ENCODE measurements at places on chromosomes 11 and 22.

DNA sequence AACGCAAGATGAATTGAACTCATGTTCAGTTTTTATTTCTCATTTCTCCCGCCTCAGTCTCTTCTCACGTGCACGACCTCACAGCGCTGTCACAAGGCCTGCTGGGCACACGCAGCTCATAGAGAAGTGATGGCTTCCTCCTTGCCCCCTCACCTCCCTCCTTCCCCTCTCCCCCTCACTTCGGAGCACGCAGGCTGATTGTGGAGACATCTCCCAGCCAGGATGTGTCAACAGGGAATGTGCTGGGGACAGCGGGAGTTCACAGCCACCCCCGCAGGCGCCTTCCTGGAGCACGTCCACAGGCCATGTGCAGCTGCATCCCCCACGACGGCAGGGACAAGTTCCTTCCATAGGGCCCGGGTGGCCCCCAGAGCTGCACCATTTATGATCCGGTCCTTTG is 29.1 kb upstream of the KRTAP5-6 start:
- no peak for DNase-seq

DNA sequence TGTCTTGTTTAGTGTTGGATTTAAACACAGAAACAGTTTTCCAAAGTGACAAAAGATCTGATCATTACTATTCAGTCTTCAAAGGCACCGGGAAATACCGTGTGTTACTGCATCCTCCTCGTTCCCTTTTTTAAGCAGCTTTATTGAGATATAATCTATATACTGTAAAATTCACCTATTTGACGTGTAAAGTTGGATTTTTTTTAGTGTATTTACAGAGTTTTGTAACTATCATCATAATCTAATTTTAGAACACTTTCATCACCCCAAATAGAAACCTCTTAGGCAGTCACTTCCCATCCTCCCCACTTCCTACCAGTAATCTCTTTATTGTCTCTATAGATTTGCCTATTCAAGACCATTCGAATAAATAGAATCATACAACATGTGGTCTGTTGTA is 1.4 kb downstream of the ANO5 start:
- no peak for DNase-seq

DNA sequence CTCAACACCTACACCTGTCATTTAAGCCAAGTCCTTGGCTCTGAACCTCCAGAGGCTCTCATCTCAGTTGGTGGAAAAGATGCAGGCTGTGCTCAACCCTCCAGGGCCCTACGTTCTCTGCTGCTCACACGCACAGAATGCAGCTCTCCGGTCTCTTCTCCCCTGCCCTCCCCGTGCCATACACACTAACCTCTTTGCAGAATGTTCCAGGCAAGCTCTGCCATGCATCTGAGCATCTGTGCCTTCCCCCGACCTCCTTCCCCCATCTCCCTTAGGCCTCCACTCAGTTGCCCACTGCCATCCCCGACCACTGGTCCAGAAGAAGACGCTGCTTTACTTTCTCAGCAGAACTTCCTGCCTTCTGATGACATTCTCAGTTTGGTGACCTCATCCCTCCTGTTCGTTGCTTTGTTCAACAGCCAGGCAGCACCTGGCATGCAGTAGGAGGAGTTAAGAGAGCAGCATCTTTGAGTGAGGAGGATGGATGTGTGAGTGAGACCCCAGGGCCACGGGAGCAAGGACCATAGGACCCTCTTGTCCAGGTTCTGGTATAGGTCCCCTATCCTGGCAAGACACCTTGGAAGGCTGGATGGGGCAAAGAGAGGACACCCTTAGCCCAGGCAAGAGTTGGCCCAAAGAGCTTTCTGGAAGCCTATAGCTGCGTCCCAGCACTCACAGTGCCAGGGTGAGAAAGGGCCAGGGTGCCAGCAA is 598.0 kb downstream of the BRD1 start:
- no peak for DNase-seq

- no peak for DNase-seq
These were observed 72.6 kb upstream of the GRAMD1B start for GRCh38 chr11:123357353-123357989.

DNA sequence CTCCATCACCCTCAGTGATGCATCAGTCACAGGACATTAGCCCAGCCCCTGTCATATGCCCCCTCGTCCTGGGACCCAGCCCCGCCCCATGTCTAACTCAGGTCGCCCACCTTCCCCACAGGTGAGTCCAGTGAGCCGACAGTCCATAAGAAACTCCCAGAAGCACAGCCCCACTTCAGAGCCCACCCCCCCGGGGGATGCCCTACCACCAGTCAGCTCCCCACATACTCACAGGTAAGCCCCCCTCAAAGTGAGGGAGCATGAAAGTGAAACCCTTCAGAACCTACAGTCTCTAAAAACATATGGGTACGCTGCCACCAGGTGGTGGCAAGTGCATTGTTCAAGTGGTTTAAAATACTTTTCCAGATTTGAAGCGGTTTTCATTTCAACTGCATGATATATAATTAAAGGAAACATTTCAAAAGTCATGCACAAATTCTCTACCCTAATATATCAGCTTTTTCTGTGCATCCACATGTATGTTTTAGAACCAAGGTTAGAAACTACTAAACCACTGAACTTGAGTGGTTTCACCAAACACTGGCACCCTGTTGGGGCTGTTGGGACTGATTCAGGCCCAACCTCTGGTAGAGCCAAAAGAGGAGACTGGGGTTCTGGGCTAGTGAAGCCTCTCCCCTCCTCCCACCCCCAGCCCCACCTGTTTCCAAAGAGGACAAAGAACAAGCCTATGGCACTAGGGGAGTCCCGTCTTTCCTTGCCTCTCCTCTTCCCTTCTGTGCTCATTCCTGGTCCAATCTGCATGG is 17.3 kb downstream of the EPS8L2 start:
- DNase-seq, result no peak

DNA sequence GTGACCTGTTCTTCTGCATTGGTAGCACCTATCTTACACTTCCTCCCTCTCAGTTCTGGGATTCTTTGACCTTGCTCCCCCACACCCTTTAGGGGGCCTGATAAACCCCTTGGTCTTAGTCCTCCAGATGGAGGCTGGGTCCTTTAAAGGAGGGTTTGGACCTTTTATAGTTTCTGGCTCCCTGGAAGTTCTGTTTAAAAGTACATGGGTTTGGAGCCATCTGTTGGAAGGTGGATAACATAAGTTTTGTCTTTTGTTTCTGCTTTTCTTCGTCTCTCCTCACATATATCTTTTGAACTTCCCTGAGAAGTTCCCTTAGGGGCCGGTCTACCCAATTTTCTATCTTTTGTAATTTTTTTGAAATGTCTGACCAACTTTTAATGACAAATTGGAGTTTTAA is 17.9 kb upstream of the HYLS1 start:
- no peak for DNase-seq

GRCh38 chr11:125176866-125177265 is 12.3 kb downstream of the PKNOX2 start:
- DNase-seq, result no peak

- no peak for DNase-seq
These were observed 12.0 kb upstream of the CAT start for GRCh38 chr11:34426766-34427185.

- DNase-seq, result peak; percentile 65
These were observed 728 bp downstream of the FANCF start for GRCh38 chr11:22624742-22625447.

DNA sequence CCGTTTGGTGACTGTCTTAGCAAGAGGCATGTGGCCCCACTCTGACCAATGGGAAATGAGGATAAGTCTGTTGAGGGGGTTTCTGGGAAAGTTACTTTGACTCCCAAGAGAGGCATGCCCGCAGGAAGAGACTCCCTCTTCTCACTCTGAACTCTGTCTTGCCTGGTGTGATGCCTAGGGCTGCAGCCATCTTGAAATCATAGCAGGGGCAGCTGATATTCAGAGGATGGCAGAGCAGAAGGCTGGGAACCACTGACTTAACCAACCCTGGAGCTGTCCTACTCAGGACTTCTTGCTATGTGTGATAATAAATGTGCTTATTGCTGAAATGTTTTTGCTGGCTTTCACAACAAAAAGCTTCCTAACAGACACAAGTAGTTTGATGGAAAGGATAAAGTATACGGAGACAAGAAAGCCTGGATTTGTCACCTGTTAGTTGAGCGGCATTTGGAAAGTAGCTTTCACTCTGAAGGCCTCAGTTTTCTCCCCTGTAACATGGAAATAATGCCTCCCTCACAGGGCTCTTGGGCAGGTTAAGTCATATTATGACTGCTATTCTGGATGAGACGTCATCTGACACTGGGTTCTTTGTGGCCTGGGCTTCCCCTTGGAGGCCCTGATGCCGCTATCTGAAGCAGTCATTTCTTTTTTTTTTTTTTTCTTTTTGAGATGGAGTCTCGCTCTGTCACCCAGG is 128.5 kb downstream of the CEP164 start:
- DNase-seq, result no peak

DNA sequence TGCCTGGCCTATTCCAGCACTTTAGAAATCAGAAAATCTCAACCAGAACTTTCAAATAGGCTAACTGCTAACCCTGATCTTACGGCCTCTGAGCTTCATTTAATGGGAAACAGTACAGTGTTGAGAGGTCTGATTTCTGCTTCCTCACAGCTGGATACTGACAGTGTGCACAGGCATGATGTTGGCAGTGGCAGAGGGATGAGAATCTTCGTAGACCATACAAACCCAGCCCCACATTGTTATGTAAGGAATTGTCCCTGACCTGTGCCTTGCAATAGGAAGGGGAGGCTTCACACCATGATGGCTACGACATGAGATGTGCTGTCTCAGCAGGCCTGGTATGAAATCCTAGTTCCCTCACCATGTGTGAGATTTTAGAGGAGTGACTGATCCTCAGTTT is 49.0 kb downstream of the CD44 start:
- DNase-seq, result no peak

DNA sequence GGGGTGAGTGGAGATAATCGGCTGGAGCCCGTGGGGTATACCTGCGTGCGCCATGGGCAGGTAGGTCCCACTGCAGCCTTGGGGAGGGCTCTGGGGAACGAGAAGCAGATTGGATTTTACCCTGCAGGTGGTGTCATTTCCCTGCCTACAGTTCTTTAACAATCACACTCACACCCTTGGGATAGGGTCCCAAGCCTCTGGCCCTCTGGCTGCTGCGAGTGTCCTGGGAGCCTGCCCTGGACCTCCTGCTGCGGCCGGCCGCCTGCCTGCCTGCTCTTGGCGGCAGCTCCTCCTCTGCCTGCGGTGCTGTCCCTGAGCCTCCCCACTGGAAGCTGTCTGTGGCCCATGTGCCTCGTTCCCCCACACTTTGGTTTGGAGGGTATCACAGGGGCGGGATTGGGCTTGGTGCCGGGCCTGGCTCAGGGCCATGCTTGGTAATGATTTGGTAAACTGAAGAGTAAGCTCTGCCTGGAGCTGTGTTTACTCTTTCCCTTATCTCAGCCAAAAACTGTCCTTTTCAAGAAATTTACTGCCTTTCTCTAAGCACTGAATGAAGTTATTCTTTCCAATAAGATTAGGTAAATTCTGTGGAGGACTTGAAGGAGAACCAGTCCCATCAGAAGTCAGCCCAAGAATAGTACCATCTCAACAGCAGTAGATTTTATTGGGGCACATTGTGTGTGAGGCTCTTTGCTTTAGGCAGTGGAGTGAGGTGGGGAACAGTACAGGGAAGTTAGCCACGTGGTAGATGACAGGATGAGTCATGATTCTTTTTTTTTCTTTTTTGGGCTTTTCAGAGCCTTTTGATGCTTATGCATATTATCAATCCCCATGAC is 53.7 kb downstream of the TBC1D22A start:
- DNase-seq, result no peak

DNA sequence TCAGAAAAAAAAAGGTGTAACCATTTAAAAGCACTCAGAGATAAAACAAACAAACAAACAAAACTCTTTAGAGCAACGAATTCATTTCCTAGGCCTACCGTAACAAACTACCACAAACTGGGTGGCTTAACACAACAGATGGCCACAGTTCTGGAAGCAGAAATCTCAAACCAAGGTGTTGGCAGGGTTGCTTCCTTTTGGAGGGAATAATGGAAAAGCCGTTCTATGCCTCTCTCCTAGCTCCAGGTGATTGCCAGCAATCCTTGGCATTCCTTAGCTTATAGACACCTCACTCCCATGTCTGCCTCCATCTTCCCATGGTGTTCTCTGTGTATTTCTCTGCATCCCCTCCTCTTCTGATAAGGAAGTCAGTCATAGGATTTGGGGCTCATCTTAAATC is 200.4 kb downstream of the RAB38 start:
- DNase-seq, result no peak

GRCh38 chr11:116189408-116190170 is 583.2 kb downstream of the BUD13 start:
- DNase-seq, result no peak

- peak; percentile 65 for DNase-seq
These were observed 1335.0 kb downstream of the BRD1 start for GRCh38 chr22:48492366-48493320.

- DNase-seq, result no peak
These were observed 41.2 kb upstream of the GLYATL1 start for GRCh38 chr11:58898106-58898505.

- no peak for DNase-seq
These were observed 503.7 kb downstream of the NTM start for GRCh38 chr11:131874070-131874469.

DNA sequence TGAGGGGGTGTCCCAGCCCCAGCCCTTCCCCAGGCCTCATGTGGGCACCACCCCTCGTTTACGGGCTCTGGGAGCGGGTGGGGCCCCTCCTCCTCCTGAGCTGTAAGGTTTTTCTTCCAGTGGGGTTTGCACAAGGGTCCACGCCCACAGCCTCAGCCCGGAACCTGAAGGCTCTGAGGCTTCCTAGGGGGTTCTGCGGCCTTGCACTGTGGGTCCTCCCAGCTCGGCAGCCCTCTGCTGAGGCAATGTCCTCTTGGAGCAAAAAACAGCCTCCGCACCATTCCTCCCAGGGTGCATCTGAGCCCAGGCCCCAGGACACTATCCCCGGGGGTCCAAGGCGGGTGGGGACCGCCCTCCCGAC is 14.1 kb downstream of the H19 start:
- DNase-seq, result no peak

- no peak for DNase-seq
These were observed 302.8 kb upstream of the NCAM1 start for GRCh38 chr11:112658431-112658878.

DNA sequence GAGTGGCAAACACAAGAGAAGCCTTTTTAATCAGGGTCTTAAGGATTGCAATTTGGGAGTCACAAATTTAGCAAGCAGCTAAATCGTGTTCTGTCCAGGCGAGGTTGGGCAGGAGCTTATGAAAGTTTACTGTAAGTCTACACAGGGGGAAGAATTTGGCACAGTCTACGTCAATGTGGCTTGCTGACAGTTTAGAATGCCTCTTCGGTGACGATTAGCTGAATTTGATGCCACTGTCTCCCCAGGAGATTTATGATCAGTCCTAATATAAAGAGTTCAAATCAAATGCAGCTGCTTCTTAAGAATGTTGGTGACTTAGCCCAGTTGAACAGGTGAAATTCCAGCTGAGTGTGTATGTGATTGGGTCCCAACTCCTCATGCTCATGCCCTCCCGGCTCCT is 114.1 kb upstream of the CLPB start:
- no peak for DNase-seq

DNA sequence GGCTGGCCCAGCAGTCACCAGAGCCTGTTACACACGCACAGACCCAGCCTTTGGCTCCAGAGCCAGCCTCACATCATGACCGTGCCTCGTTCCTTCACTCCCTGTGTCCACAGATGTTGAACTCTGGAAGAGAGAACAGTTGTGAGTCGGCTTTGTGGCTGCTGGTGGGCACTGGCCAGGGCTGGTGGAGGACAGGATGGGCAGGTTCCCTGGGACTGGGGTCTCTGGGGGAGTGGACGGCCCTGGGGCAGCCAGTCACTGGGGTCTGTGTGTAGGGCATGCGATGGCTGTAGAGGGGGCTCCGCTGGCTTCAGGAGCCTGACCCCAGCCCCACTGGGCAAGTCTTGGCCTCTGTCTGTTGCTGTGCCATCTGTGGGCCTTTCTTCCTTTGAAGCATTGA is 1070.1 kb downstream of the BRD1 start:
- DNase-seq, result no peak

Data from amygdala (tissue), 56 donors.